ENCODE measurements at places on chromosomes 12 and 14. TPM values are rescaled to one million over a fixed set of nuclear protein-coding genes. Genes with fewer than 3 reads are reported as not detected.

DNA sequence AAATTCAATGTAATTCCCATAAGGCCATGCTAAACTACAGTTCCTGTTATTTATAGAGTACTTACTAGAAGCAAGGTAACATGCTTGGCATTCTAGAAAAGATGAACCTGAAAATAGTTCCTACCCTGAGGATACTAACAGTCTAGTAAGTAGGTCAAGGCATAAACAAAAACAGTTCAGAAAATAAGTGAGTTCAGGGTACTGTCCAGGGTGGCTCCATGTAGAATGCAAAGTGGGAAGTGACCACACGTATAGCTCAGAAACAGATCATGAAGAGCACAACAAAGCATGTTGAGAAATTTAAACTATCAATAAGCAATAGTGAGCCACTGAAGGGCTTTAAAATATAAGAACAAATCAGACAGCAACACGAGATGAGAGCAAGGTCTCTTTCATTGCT is 2.3 kb downstream of the TMED10 start:
- no peak for DNase-seq
- no peak overlapping the region for H3K4me3 ChIP-seq
- peak overlapping the region; percentile 0 for H3K27ac ChIP-seq

DNA sequence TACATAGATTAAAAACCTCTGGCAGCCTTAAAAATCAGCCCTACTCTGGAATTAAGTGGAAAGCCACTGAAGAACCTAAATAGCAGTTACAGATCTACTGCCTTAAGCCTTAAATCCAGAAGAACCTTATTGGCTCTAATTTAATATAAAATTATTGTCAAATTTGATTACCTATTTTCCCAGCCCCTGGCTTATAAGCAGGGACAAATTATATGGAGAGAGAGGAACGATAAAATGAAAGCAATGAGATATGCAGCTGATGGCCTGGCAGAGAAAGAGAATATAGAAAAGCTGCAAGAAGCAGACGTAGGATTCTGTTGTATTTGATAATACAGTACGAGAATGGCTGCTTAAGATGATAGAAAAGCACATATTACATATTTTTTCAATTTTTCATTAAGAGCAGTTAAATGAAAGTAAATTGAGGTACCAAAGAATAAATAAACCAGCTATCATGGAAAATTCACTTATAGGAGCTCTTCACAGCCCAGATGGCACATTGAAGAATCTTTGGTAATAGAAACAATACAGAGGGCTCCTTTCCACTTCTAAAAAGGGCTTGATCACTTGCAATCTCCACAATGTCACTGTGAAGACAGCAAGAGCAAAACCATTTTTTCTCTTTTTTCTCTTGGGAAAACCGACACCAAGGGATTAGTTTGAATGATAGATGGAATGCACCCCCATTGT is 129.4 kb downstream of the KICS2 start:
- H3K4me1 ChIP-seq, result peaks cover 9% of the 10 kb centered on the region
- no peaks in the 10 kb centered on the region for H3K36me3 ChIP-seq
- no peaks in the 10 kb centered on the region for H3K27me3 ChIP-seq
- H3K27ac ChIP-seq, result no peak overlapping the region
- no peak overlapping the region for H3K4me3 ChIP-seq

DNA sequence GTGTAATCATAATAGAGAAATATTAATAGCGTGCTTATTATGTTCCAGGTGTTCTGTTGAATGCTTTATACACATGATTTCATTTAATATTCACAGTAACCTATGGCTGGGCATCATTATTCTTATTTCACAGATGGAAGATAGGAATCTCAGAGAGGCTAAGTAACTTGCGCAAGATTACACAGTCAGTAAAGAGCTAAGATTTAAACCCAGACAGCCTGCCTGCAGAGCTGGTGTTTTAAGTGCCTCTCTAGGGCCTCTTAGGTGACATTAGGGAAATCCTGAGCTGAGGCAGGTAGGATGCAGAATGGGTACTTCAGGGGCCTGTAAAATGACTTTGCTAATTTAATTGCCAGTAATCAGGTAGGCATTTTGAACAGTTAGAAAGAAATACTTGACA is 18.5 kb upstream of the BHLHE41 start:
- no peaks in the 10 kb centered on the region for H3K36me3 ChIP-seq
- no peak overlapping the region for H3K27ac ChIP-seq
- no peak for DNase-seq
- H3K4me3 ChIP-seq, result no peak overlapping the region

DNA sequence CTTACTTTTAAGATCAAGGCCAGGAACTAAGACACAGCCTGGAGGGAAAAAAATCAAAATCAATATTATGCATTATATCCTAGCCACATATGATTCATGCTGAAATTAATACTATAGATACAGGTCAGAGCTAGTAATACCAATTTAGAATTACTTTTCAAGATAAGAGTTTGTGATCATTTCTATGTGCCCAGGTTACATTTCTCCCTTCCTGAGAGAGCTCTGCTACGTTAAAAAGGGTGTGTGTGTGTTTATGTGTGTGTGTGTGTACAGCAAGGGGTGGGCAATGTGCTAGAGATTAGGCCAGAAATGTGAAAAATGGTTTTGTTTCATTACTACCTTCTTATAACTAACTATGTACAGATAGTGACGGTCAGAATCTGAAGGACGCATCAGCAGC is 223.9 kb upstream of the FLRT2 start:
- no peak overlapping the region for H3K4me3 ChIP-seq
- DNase-seq, result no peak
- no peaks in the 10 kb centered on the region for H3K36me3 ChIP-seq
- H3K27me3 ChIP-seq, result no peaks in the 10 kb centered on the region
- no peak overlapping the region for H3K27ac ChIP-seq

DNA sequence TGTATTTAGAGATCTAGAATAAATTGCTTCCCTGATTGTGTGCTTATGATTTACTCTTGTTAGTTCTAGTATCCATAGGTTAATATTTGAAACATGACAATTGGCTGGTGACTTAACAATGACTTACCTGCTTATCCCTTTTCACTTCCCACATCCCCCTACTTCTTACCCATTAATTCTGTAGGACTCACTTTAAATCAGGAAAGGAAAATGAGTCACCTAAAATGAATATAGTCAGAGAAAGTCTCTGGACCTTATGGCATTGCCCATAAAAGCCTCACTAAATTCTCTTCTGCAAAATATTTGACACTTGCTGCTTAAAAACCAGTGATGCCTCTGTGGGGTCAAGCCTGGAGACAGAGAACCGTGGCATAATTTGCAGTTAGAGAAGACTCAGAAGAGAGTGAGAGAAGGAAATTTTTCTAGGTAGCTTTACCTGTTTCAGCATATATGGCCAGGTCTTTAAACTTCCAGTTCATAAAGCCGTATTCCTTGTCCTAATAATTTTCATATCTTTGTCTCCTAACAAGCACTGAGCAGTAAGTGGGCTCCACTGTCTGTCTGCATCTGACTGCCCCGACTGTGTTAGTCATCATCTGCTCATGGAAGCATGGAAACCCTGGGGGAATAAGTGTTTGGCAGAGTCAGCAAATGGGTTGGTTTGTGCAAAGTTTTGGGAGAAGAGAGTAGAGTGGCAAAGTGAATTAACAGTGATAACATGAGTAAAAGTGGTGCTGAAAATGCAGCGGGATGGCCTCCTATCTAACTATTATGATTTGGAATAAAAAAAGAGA is 294.4 kb downstream of the AKAP6 start:
- H3K36me3 ChIP-seq, result no peaks in the 10 kb centered on the region
- no peak overlapping the region for H3K4me3 ChIP-seq
- H3K4me1 ChIP-seq, result no peaks in the 10 kb centered on the region
- no peaks in the 10 kb centered on the region for H3K27me3 ChIP-seq

DNA sequence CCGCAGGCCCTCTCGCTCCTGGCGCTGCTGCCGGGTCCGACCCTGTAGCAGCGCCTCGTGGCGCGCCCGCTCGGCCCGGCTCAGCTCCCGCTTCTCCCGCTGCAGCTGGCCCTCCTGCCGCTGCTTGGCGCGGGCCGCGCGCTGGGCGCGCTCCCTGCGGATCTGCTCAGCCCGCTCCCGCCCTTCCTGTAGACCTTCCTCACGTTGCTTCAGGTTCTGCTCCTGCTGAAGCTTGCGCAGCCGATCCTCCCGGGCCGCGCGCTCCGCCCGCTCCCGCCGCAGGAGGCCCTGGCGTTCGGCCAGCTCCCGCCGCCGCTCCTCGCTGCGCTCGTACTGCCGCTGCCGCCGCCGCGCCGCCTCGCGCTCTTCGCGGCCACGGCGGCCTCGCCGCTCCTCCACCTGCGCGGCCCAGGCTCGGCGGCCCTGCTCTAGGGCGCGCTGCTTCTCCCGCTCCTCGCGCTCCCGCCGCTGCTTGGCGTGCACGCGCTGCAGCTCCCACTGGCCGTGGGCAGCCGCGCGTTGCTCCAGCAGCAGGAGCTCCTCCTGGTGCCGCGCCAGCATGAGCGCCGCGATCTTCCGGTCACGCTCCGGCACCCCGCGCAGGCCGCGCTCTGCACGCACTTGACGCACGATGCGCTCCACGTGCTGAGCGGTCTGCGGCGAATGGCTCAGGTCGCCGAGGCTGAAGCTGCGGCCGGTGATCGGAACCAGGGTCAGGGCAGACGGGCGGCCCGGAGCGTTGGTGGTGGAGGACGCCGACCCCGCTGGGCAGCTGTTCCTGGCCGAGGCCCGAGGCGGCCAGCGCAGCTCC is 2.4 kb downstream of the CCDC177 start:
- H3K36me3 ChIP-seq, result no peaks in the 10 kb centered on the region
- peaks cover 38% of the 10 kb centered on the region for H3K27me3 ChIP-seq
- no peak overlapping the region for H3K27ac ChIP-seq
- peaks cover 3% of the 10 kb centered on the region for H3K4me1 ChIP-seq

The SMOC1 gene
- not detected for total RNA-seq

The PRIMA1 gene
- 5.1 TPM for total RNA-seq

The NOVA1 gene
- total RNA-seq, result 8.0 TPM

The KRT78 gene
- not detected for total RNA-seq

The MFAP5 gene
- total RNA-seq, result 28.9 TPM

The PSMA6 gene
- total RNA-seq, result 136 TPM

The IL23A gene
- total RNA-seq, result not detected

The CCDC175 gene
- 1.6 TPM for total RNA-seq

Data from Peyer's patch (tissue), 4 donors.